ENCODE measurements at places on chromosomes 13 and 19. TPM values are rescaled to one million over a fixed set of nuclear protein-coding genes. Genes with fewer than 3 reads are reported as not detected.

GRCh38 chr13:105377452-105377851 is 1158.0 kb downstream of the EFNB2 start:
- no peak overlapping the region for H3K4me3 ChIP-seq
- no peak for DNase-seq
- no peaks in the 10 kb centered on the region for H3K4me1 ChIP-seq
- no peaks in the 10 kb centered on the region for H3K36me3 ChIP-seq
- H3K27me3 ChIP-seq: no peaks in the 10 kb centered on the region

DNA sequence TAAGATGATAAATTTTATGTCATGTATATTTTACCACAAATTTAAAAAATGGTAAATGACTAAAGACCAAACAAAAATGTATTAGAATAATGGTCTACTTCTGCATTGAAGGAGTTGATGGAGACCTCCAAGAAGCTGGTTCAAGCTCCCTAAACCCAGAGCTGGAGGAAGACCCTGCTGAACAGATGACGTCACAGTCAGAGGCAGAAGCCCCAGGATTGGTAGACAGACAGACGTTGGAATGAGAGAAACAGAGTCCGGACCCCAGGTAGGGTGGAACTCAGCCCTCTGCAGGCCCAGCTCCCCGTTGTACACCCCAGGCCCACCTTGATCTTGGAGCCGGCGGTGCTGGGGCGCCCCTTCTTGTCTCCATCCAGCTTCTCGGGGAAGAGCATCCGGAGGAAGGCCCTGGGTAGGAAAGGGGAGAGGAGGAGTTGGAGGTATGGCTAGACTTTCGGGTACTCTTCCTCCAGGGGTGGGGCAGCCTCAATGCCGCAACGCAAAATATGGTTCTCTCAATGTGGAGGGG is 25.7 kb upstream of the ZNF414 start:
- H3K4me3 ChIP-seq: no peak overlapping the region
- no peak for DNase-seq
- H3K27me3 ChIP-seq: no peaks in the 10 kb centered on the region
- H3K27ac ChIP-seq: no peak overlapping the region

DNA sequence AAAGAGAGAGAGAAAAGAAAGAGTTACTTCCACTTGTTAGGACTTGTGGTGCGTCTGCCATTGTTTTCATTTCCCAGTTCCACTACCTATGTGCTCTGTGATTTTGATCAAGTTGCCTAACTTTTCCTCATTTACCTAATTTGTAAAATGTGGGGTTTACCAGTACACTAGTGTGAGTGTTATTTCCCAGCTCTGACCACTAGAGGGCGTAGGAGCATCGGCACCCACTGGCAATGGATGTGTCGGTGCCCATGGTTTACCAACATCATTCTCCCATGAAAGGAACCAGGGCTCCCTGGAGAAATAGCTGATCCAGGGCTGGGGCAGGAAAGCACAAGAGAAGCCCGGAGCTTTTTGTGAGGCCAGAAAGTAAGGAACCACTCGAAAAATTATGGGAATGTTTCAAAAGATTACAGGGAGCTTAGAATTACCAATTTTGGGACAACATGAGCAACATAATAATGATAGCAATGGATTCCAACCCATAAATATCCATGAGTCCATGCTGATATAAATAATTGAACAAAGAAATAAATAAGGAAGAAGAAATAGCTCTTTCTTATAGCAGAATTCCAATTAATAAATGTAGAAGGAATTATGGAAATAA is 15.1 kb upstream of the CEACAM4 start:
- peak; percentile 88 for DNase-seq
- H3K4me1 ChIP-seq: no peaks in the 10 kb centered on the region
- H3K36me3 ChIP-seq: no peaks in the 10 kb centered on the region
- H3K4me3 ChIP-seq: no peak overlapping the region

- no peaks in the 10 kb centered on the region for H3K27me3 ChIP-seq
- no peaks in the 10 kb centered on the region for H3K4me1 ChIP-seq
- H3K27ac ChIP-seq: peak overlapping the region; percentile 17
- no peak overlapping the region for H3K4me3 ChIP-seq
- no peaks in the 10 kb centered on the region for H3K36me3 ChIP-seq
These were observed 9.1 kb upstream of the OLFM2 start for GRCh38 chr19:9945319-9945966.

DNA sequence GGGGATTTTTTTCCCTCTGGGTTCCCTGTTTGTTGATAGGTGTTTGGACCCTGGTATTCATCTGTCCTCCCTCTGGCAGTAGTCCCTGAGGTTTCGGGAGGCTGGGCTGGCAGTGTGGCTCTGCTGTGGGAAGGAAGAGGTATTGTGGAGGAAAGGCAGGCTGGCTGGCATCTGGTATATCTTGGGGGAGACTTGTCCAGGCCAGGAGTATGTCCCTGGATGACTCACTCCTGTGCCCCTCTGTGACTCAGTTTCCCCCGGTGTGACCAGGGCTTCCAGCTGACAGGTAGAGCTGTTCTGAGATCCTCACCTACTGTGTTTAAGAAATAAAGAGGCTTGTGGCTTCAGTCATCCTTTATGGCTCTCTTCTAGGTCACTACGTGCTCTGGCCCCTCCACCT is 14.2 kb upstream of the ZNF492 start:
- no peak overlapping the region for H3K4me3 ChIP-seq
- no peaks in the 10 kb centered on the region for H3K4me1 ChIP-seq
- DNase-seq: no peak

- H3K4me1 ChIP-seq: no peaks in the 10 kb centered on the region
- H3K36me3 ChIP-seq: no peaks in the 10 kb centered on the region
- no peak overlapping the region for H3K27ac ChIP-seq
These were observed 53.4 kb downstream of the KLF12 start for GRCh38 chr13:74080762-74081161.

- no peak overlapping the region for H3K27ac ChIP-seq
- no peaks in the 10 kb centered on the region for H3K27me3 ChIP-seq
- no peaks in the 10 kb centered on the region for H3K36me3 ChIP-seq
- no peak for DNase-seq
- no peak overlapping the region for H3K4me3 ChIP-seq
- H3K4me1 ChIP-seq: no peaks in the 10 kb centered on the region
These were observed 662.4 kb downstream of the TBC1D4 start for GRCh38 chr13:74819549-74819948.

DNA sequence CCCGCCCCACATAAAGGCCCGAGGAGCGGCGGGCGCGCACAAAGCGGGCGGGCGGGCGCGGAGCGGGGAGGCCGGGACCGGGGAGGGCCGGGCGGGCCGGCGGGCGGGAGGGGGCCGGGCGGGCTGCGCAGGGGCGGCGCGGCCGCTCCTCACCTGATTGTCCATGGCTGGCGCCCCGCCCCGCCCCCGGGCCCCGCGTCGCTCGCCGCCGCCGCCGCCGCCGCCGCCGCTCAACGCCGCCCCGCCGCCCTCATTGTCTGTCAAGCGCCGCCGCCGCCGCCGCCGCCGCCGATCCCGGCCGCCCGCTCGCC is 200 bp downstream of the MLLT1 start:
- peak overlapping the region; percentile 89 for H3K4me3 ChIP-seq
- no peaks in the 10 kb centered on the region for H3K27me3 ChIP-seq
- H3K36me3 ChIP-seq: no peaks in the 10 kb centered on the region
- peaks cover 17% of the 10 kb centered on the region for H3K4me1 ChIP-seq

DNA sequence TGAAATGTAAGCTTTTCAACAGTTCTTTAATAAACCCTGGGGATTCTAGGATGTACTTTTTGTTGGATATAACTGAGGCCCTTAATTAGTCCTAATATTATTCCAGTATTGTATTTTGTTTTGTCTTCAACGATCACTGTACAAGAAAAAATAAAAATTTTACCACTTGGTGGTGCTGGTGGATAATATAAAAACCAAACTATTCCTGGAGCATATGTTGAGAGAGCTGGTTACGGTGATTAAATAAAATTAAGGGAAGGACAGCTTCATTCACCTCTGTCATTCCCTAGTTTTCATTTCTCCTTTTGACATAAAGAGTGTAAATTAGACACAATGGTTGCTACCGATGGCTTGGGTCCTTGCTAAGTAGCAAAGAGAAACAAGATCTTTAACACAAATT is 598.6 kb upstream of the PCDH20 start:
- no peak overlapping the region for H3K27ac ChIP-seq
- H3K4me1 ChIP-seq: no peaks in the 10 kb centered on the region
- no peak for DNase-seq

GRCh38 chr13:40600149-40600751 is 66.2 kb downstream of the FOXO1 start:
- no peak overlapping the region for H3K27ac ChIP-seq
- no peaks in the 10 kb centered on the region for H3K36me3 ChIP-seq
- DNase-seq: no peak
- H3K4me3 ChIP-seq: no peak overlapping the region
- H3K27me3 ChIP-seq: no peaks in the 10 kb centered on the region

DNA sequence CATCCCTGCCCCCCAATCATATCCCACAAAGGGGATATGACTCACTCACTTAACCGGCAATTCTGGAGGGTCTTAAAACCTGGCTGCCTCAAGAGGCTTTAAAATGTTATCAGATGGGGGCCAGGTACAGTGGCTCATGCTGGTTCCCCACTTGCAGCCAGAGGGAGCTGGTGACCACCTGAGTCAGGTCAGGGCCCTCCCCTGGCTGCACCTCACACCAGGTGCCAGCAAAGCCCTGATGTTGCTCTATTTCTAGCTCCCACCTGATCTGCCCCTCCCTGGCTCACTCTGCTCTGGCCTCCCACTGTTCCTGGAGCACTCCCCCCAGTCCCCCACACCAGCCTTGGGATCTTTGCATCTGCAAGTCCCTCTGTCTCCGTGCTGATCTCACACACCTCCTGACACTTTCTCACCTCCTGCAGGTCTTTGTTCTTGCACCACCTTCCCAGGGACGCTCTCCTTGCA is 14.2 kb downstream of the HPN start:
- no peaks in the 10 kb centered on the region for H3K36me3 ChIP-seq
- H3K4me3 ChIP-seq: no peak overlapping the region
- no peak overlapping the region for H3K27ac ChIP-seq
- no peaks in the 10 kb centered on the region for H3K27me3 ChIP-seq

DNA sequence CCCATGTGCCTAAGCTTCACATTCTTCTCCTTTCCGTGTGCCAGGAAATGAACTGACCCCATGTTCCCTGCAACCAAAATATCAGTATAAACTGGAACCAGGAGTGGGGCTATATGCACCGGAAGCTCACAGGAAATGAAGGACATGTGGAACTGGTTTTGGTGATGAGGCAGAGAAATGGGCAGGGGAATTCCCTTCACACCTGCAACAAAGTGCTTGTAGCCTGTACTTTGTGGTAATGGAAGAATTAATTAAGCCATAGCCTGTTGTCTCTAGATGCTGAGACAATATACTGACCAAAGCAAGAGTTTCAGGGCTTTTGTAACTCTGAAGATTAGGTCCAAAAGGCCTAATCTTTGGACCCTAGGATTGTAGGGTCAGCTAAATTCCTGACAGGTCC is 15.5 kb upstream of the UGGT2 start:
- no peak for DNase-seq
- H3K27me3 ChIP-seq: no peaks in the 10 kb centered on the region
- H3K36me3 ChIP-seq: no peaks in the 10 kb centered on the region
- H3K4me1 ChIP-seq: no peaks in the 10 kb centered on the region
- H3K4me3 ChIP-seq: no peak overlapping the region
- no peak overlapping the region for H3K27ac ChIP-seq

GRCh38 chr13:40152145-40152544 is 496.7 kb downstream of the COG6 start:
- no peak overlapping the region for H3K4me3 ChIP-seq
- H3K27me3 ChIP-seq: no peaks in the 10 kb centered on the region
- no peaks in the 10 kb centered on the region for H3K36me3 ChIP-seq
- H3K27ac ChIP-seq: no peak overlapping the region
- H3K4me1 ChIP-seq: no peaks in the 10 kb centered on the region

DNA sequence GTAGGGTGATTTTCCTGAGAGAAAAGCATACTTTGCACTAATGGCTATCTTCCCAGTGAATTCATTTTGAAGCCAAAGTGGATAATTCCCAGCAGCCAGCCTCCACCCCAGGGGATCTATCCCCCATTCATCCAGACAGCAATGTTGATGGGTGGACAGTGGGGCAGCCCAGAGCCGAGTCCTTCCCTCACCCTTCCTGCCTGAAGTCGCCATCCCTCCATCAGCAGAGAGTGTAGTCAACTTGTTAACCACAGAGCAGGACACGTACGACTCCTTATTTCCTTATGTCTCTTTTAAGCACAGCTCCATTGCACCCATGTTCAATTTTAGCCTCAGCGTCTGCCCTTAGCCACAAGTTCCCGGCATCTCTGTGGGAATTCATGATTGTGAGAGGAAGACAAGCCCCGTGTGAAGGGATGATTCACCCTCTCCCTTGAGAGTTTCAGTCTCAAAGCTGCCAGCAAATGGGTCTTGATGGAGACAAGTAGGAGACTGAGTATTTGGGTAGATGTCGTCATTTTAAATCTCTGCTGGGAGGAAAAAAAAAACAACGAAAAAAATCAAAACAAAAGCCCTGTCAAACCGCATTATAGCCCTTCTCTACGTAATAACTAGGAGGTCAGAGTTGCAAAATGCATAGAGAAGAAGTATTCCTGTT is 58.3 kb upstream of the MEDAG start:
- no peaks in the 10 kb centered on the region for H3K27me3 ChIP-seq
- H3K4me3 ChIP-seq: no peak overlapping the region
- no peak for DNase-seq

- H3K4me1 ChIP-seq: peaks cover 3% of the 10 kb centered on the region
- no peaks in the 10 kb centered on the region for H3K36me3 ChIP-seq
- peak overlapping the region; percentile 57 for H3K27ac ChIP-seq
- DNase-seq: peak; percentile 52
- peak overlapping the region; percentile 21 for H3K4me3 ChIP-seq
These were observed 65.6 kb downstream of the IER2 start for GRCh38 chr19:13215572-13216380.

DNA sequence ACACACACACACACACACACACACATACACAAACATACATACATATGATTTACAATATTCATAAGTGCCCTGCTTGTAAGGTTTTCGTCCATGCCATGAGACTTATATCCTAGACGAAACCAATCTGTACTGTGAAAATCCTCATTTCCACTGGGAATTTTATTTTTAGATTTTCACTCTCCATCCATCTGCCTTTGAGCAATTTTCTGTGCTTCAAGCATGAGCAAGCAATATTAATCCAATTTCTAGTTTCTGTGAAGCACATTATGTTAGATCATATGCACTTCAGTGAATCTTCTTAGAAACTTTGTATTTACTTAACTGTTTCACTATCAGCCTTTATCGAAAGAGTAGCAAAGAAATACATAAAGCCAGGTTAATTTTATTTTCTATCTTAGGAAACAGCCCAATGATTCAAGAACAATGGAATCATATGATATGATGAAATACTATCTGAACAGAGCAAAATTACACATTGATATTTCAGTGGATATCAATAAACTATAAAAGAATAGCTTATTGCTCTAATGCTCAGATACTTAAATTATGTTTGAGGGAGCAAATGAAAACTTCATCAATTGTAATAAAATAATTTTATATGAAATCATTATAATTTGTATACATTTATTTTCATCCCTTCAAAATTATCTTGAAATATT is 1100.7 kb upstream of the MIR17HG start:
- H3K36me3 ChIP-seq: no peaks in the 10 kb centered on the region
- no peak overlapping the region for H3K27ac ChIP-seq
- no peaks in the 10 kb centered on the region for H3K27me3 ChIP-seq
- DNase-seq: no peak
- no peak overlapping the region for H3K4me3 ChIP-seq

- DNase-seq: no peak
- H3K4me1 ChIP-seq: no peaks in the 10 kb centered on the region
- peaks cover 96% of the 10 kb centered on the region for H3K36me3 ChIP-seq
- H3K4me3 ChIP-seq: no peak overlapping the region
These were observed 21.6 kb upstream of the F2RL3 start for GRCh38 chr19:16867211-16867610.

- H3K4me1 ChIP-seq: no peaks in the 10 kb centered on the region
- peak overlapping the region; percentile 59 for H3K4me3 ChIP-seq
- peak; percentile 89 for DNase-seq
- no peaks in the 10 kb centered on the region for H3K36me3 ChIP-seq
- H3K27me3 ChIP-seq: peaks cover 10% of the 10 kb centered on the region
These were observed 1.9 kb downstream of the KLF1 start for GRCh38 chr19:12884926-12885748.

Gene DNAJC15
- 5.8 TPM for total RNA-seq

Gene C19orf38
- total RNA-seq: not detected

Gene RASAL3
- 6.7 TPM for total RNA-seq

Gene LYPD5
- total RNA-seq: not detected
